GDM1 (cell line): ENCODE measurements at places on chromosomes 3 and 15.

GRCh38 chr15:48402427-48403177 is 71.4 kb downstream of the DUT start:
- no peak for DNase-seq

DNA sequence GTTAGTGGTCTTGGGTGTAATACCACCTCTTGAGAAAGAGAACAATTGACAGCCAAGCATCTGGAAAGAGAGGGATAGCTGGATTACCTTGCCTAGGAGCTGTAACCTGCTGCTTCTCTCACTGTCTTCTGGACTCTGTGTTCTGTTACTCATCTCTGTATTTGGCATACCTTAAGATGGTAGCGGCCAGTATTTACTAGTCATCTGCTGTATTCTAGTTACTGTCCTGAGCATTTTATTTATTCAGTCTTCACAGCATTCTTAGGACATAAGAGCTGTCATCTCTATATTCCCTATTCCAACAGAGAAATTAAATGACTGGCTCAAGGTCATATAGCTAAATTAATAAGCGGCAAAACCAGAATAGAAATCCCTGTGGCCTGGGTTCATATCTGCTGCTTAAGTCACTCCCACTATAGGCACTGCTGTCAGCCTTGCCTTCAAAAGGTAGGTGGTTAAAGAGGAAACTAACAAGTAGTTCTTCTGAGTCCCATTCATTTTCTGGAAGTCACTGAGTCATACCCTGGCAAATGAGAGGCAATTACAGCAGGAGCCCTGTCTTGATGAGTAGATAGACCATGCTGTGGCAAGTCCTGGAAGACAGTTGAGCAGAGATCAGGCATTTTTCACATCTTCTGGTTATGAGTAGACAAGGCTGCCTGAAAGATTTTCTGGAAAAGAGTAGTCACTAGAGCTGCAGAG is 68.2 kb downstream of the RAB7A start:
- peak; percentile 5 for DNase-seq

DNA sequence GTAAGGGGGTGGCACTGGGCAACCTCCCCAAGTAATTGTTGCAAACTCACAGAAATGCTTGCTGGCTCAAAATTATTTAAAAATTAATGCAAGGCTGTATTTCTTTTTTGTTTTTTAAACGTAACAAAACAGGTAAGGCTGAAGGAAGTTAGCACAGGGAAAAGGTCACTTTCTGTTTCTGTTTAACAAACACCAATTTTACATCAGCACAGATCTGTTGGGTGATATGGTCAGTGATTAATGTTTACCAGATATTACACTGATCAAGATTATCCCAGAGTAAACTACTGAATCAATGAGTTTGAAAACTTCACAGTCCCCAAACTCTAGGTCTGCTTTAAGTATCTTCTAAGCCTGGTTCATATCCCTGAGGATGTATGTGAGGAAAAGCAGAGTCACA is 558.0 kb downstream of the FOXP1 start:
- DNase-seq, result no peak

DNA sequence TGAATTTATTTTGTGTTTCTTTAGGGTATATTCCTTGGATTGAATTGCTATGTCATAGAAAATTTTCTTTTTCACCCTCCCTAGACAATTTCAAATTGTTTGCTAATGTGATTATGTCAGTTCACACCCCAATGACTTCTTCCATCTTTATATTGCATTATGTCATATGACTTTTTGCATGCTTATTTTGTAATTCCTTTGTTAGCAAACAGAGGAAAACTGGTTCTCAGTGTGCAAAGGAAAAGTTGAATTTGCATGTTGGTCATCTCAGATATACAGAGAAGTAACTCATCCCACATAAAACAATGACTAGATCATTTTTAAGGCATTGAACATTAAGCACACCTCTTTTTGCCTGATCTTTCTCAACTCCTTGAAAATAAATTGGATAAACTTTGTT is 3.3 kb upstream of the RNF13 start:
- DNase-seq, result no peak

DNA sequence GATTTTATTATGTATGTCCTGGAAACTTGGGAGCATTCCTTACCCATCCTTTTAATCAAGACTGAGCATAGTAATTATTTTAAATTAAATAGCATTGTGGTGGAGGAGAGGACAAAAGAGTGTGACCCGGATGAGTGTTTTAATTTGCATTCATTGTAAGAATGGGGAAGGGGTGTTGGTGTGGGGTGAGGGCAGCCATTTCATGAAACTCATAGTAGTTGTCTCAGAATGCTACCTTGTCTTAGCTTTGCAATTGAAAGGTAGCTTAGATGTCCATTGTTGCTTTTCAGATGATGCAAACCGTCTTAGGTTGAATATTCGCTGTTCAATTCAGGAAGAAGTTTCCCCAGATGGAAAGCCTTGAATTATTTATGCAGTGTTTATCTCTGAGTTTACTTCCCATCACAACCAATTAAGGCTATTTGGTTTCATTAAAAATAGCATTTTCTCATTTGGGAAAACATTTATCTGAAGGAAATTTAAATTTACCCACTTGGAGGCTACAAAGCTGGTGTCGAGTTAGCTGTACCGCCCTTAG is 328.4 kb downstream of the FEZF2 start:
- no peak for DNase-seq

DNA sequence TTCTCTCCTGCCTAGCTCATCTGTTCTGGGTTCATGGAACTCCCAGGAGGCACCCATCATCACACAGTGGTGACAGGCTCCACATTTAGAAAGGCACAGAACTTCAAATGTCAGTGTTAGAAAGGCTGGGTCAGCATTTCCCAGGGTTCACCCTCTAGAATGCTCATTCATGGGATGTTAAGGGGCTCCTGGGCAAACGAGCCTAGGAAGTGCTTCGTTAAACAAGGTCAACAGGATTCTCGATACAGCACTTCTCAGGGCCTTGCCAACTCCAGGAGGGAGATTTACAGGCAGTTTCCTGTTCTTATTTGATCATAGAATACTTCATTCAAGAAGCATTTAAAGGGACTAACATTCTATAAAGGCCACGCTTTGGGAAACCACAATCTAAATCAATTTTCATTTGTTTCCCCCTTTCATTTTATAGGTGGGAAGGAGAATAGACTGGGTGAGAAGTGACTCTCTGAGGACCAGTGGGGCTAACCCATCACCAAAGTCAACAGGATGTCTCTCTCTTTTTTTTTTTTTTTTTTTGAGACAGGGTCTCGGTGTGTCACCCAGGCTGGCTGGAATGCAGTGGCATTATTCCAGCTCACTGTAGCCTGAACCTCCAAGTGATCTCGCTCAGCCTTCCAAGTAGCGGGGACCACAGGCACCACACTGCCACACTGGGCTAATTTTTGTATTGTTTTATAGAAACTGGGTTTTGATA is 14.3 kb downstream of the IGDCC4 start:
- DNase-seq, result no peak

- DNase-seq, result no peak
Measured at GRCh38 chr3:88010810-88011209, 48.0 kb downstream of the CGGBP1 start.

DNA sequence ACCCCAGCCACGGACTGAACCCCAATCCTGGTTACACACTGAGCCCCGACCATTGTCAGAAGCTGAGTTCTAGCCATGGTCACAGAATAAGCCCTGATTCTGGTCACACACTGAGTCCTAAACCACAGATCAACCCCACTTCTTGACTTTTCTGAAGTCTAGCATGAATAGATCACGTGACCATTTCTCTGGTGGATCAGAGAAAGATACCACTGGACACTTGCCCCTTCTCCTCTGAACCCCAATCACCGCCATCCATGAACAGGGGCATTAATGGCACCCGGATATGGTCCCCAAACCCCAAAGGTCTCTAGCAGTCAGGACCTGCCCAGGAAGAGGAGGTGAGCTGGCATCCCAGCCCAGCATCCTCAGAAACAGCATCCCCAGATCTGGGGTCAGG is 9.1 kb downstream of the HCN4 start:
- DNase-seq, result no peak

GRCh38 chr3:113844622-113845222 is 6.1 kb downstream of the GRAMD1C start:
- DNase-seq, result peak; percentile 27
